ENCODE measurements at places on chromosomes 4 and X.
A peak's percentile ranks its signal among the peaks of the same experiment; 100 is the strongest.

- no peak for DNase-seq
Observed at GRCh38 chrX:27680726-27681125, 90.6 kb downstream of the DCAF8L2 start.

DNA sequence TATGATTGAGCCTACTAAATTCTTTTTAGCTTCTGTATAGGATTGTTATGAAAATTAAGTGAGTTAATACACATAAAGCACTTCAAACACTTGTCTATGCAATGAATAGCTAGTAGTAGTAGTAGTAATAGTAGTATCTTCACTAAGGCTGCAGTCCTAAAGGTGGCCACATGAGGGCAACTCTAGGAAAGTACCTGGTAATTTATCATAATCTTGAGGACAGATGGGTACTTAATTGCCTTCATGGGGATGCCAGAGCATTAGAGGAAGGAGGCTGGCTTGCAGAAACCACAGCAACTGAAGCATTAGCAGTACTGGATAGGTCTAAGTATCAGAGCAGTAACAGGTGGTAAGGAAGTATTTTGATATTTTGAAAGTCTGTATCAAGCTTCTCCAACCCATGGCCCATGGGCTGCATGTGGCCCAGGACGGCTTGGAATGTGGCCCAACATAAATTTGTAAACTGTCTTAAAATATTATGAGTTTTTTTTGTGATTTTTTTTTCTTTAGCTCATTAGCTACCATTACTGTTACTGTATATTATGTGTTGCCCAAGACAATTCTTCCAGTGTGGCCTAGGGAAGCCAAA lies 17.3 kb downstream of the NIPAL1 start:
- no peak for DNase-seq

DNA sequence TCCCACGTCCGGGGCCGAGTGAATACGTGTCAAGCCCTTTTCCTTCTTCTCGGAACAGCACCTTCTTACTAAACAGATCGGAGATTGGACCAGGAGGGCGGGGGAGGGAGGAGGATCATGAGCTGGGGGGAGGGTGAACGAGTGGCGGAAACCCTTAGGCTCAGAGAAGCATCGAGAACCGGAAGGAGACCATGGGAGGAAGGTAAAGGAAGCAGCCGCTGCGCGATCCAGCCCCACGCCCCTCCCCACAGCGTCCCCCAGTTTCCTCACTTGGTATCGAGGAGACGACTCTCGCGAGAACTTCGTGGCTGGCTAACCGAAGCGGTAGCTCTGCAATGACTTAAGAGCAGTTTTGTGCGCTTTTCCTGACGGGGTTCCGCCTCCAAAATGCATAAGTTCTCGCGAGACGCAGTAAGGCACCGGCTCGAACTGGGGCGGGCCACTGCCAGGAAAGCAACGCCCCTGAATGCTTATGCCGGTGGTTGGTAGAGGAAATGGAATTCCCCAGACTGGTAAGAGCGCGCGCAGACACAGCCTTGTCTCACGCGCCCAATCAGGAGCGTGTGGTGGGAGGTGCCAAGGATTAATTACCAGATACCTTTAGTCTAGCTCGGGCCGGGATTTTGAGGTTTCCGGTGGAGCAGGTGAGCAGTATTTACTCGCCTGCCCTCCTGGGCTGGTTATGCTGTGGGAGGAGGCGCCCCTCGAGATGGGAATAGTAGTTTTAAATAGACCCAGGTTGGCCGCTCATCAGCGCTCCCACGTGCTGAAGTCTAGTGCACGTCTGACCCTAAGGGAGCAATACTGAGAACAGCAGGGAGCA lies 534 bp upstream of the UBE2D3 start:
- DNase-seq = peak; percentile 98

DNA sequence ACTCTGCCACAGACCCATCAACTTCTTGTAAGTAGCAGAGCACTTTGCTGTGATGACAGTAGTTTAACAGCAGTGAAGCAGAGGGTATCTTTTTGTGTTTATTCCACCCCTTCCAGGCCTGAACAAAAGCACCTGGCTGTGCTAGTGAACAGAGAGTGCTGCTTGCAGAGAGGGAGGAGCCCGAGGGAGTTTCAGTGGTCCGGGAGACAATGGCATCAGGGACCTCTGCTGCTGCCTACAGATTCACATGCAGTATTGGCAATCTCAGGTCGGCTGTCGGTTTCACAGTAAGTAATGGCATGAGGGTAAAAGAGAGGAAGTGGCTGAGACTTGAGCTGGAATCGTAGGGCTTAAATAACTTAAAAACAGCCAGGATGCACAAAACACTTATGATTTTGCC lies 755.8 kb downstream of the RPA4 start:
- DNase-seq = no peak

DNA sequence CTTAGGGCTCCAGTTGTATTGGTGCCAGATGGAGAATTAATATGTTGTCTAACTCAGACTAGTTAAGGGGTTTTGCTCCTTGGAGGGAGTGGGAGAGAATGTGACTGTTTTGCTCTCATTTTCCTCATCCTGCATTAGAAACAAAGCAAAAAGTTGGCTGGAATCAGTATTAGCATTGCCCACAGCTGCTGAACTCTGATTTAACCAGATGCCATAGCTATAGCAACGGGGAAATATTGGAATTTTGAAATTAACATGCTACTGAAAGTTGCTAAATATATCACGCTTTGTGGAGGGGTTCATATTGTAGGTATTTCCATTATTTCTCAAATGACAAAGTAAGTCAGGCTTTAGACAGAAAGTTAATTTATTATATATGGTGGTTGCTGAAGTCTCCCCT lies 66.7 kb upstream of the EOLA2 start:
- no peak for DNase-seq

DNA sequence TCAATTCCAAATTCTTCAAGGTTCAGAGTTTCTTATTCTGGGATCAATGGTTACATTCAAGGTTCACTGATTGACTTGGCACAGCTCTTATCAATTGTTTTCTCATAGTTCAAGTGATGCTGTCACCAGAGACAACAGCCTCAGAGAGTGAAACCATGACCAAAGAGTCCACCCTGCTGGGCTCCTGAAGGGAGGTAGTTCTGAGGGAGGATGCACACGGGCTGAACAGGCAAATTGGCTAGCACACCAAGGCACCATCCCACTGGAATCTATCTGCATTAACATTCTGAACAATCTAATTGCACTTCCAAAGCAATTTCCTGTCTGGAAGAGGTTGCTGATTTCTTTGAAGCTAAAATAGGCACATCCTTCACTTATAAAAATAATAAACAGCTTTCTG lies 16.6 kb upstream of the GAB1 start:
- DNase-seq = no peak

DNA sequence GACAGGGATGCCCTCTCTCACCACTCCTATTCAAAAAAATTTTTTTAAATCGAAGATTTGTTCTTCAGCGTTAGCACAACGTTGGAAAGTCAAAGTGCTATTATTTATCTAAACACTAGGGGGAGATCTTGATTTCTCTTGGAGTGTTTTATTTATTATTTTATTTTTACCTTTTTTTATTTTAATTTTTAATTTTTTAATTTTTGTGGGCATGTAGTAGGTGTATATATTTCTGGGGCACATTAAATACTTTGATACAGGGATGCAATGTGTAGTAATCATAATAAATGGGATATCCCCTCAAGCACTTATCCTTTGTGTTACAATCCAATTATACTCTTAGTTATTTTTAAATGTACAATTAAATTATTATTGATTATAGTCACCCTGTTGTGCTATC lies 37.4 kb upstream of the SLC10A4 start:
- no peak for DNase-seq

- no peak for DNase-seq
Observed at GRCh38 chr4:39698424-39699009, 581 bp downstream of the UBE2K start.

DNA sequence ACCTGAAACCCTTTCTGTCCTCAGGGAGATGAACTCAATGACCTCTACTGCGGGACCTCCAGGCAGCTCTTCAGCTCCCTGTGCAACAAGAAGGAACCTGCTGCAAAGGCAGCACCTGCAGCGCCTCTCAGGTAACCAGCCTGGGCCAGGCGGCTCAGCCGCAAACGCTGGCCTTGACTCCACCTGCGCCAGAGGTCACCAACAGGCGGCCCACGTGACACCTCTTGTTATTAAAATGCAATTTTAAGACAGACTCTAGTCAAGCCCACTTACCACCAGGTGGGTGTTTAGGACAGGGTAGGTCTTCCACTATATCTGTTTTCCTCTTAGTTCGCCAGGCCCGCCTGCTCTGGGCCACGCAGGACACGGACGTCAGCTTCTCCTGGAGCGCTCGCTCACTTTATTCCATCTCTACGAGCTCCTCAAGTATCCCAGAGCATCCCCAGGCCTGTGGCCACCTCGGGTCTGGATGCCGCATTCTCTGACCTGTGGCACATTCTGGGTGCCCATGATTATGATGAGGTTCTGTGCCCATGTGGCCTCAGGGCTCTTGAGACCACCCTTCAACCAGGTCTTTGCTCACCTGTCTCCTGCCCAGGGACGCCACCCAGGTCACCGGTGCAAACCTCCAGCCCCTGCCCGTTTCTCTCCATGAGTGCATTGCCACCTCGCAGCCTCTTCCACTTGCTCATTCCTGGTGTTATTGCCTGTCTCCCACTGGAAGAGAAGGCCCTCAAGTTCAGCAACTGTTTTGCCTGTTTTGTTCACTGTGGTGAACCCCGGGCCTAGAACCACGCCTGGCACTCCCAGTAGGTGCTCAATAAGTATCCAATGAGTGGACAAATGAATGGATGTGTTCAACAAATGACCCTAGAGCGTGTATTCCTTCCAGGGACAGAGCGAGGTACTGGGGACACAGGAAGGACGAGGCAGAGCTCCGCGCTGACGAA lies 32.8 kb upstream of the JAKMIP1 start:
- DNase-seq = no peak

DNA sequence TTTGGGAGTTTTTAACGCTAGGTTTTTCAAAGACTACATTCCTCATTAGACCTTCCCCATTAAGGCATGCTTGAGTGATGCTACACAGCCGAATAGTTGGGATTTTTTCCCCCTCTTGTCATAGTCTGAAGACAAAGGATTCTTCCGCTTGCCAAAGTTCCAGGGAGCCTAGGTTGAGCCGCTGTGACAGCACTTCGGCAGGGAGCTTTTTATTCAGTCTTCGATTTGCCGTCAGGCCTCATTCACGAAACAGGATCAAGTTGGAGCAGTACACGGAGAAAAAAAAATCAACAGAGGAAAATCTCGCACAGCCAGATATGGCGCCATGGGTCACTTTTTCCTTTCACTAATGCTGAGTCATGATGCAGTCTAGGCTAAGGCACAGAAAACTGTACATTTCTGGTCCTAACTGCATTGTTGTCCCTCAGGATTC lies 24.3 kb downstream of the SHROOM3 start:
- no peak for DNase-seq

DNA sequence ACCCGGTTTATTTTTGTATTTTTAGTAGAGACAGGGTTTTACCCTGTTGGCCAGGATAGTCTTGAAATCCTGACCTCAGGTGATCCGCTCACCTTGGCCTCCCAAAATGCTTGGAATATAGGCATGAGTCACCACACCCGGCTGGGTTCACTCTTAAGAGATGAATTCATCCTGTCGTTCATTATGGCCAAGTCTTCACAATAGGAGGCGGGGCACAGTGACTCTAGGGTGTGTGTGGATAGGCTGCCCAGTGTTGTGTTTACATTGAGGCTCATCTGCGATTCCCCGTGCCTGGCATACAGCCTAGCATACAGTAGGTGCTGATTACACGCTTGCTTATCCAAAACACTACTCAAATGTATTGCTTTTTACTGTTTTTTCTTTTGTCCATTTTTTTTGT lies 41.3 kb upstream of the IGFBP7 start:
- DNase-seq = no peak

GRCh38 chr4:1449833-1450741 lies 43.8 kb upstream of the NKX1-1 start:
- DNase-seq = no peak

DNA sequence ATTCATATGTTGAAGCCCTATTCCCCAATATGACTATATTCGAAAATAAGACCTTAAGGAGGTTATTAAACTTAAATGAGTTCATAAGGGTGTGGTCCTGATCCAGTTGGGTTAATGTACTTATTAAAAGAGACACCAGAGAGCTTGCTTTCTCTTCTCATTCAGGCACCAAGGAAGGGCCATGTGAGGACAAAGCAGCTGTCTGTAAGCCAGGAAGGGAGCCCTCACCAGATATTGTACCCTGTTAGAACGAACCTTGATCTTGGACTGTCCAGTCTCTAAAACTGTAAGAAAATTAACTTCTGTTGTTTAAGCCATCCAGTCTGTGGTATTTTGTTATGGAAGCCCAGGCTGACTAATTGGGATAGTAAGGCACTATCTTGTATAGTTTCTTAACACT lies 9.1 kb upstream of the YTHDC1 start:
- no peak for DNase-seq

- DNase-seq = no peak
Observed at GRCh38 chr4:78669453-78669852, 106.7 kb upstream of the BMP2K start.

DNA sequence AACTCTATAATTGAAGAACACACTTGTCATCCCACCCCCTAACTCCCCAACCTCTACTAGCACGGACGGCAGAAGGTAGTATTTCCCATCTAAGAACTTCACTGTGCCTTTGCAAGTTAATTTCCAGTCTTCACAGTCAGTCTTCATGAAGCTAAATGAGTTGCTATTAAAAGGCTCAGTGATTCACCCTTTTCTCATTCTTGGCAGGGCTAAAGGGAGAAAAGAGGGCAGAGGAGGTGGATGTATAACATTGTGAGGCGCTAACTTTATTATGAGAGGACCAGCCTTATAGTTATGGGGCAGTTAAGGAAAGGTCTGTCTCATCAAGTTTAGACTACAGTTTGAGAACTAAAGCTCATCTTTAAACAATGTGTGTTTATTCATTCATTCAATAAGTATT lies 161.0 kb upstream of the S100G start:
- no peak for DNase-seq

- DNase-seq = peak; percentile 4
Observed at GRCh38 chrX:133337250-133337649, 78.0 kb downstream of the GPC4 start.

DNA sequence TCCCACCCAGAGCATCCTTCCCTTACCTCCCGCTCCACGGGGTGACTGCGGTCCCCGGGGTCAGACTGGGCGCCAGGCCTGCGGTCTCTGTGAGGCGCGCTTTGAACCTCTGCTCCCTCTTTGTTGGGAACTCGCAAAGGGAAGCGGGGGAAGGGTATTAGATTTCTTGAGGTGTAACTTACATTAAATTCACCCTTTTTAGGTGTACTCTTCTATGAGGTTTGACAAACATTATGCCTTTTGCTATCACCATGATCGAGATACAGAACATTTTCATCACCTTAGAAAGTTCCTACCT lies 569 bp downstream of the DCK start:
- no peak for DNase-seq

DNA sequence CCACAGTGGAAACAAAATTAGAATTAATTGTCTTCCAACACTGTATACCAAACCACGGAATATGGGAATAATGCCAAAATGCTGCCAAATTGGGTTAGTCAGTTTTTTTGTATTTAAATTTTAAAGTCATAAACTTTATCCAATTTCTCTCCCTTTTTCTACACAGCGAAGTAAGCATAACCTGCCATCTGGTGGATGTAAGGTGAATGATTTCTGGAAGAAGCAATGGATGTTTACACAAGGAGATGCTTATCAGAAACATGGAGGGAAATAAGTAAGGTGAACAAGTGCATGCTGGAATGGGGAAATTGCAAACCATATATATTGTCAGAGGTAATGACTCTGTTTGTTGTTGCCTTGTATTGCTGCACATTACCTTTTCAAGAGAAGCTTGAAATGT lies 691.9 kb downstream of the TECRL start:
- no peak for DNase-seq
